ENCODE measurements at places on chromosomes 12 and 14. TPM values are rescaled to one million over a fixed set of nuclear protein-coding genes. Genes with fewer than 3 reads are reported as not detected.
A peak's percentile ranks its signal among the peaks of the same experiment; 100 is the strongest.

DNA sequence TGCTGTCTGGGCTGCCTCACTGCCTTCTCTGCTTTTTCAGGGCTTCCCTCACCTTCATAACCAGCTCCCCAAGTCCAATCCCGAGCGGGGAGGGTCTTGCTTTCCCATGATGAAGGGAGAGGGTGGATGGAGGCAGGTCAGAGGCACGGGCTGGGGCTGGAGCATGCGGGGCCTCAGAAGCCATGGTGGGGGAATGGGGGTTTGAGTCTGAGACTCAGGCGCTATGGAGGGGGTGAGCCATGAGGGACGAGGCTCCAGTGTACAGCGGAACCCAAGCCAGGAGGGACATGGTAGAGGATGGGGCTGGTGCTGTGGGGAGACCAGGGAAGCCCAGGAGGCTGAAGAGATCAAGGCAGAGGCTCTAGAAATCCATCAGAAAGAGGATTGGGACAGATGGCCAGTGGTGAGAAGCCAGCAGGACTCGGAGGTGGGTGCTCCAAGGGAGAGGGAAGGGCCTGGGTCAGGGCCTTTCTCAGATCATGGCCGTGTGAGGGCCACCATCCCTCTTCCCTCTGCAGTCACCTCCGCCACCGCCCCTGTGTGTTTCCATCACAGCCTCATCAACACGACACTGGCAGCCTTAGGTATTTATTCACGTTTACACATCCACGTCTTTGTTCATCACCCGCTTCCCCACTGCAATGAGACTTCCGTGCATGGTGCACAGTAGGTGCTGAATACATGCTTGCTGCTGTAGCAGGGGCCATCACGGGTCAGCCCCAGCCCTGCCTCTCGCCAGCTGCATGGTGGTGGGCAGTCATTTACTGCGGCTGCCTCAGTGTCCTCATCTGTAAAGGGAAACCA, 144.7 kb downstream of the ADGRD1 start:
- no peak for DNase-seq

DNA sequence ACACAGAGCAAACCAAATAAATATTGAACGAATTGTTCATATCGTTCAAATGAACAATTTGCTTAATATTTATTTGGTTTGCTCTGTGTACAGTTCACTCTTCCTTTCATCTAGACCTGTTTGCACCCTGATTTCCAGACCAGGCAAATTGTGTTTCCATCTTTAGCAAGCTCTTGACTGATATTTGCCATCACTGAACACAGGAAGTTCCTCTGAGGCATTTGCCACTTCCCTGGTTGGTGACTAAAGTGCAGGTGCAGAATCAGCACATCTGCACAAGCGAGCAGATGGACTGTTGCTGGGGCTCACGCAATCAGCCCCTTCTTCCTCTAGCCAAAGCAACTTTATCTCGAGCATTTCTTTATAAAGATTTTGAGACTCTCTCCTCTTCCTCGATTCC, 112.9 kb downstream of the DAAM1 start:
- DNase-seq: no peak

- DNase-seq: no peak
Observed at GRCh38 chr14:105880616-105881015, 354.2 kb downstream of the TMEM121 start.

GRCh38 chr14:36755756-36756155, 94.1 kb downstream of the PAX9 start:
- DNase-seq: peak; percentile 36

GRCh38 chr14:30403791-30404190, 155.2 kb upstream of the G2E3 start:
- no peak for DNase-seq

The SPX gene
- 1.1 TPM for total RNA-seq

The SLC11A2 gene
- total RNA-seq: 74.1 TPM

Data from MG63 (cell line).